ENCODE measurements at places on chromosomes 6 and 20.

GRCh38 chr6:160692369-160692959, 9.6 kb upstream of the PLG start:
- DNase-seq, result no peak

DNA sequence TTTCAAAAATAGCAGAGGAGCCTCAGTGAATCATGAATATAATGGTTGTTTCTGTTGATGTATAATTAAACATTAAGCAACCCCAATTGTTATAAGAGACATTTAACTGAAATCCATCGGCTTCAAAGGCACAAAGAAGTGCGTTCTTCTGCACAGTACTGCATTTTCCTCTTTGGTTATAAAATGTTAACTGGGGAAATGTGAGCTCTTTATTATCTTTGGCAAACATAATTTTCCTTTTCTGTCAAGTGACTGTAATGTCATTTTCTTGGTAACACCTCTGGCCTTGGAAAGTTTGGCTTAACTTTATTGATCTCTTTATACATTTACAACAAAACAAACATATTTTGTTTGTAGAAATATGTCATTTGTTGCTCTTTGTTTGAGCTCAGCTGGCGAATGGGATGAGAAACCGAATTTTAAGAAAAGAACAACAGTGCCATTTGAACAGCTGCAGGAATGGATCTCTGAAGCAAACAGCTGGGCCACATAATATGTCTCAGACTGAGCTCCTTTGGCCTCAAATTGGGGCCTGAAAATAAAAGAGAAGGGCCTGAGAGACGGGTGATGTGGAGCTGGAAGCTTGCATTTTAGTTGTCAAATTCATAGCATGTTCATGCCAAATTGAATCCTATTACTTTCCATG, 427.0 kb upstream of the SPTLC3 start:
- no peak for DNase-seq

DNA sequence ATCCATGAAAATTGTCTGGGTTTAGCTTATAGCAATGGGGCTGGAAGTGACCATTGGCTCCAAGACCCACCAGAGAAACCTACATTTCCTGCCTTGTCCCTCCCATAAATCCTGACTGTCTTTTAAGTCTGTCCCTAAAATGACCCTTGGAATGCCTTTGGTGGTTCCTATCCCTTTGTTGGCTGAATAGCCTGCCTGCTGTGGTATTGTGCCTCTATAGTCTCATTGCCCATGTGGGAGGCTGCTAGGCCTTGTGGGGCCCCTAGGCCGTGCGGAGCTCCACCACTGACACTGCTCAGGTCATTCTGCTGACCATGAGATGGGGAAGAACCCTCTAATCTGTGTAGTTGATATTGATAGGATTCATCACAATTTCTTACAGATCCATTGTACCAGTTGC, 43.3 kb downstream of the SCP2D1 start:
- no peak for DNase-seq

- no peak for DNase-seq
Observed at GRCh38 chr6:44143731-44144130, 14.9 kb upstream of the CAPN11 start.

- no peak for DNase-seq
Observed at GRCh38 chr6:147528511-147529145, 20.1 kb downstream of the SAMD5 start.

GRCh38 chr6:4920914-4921410, 82.9 kb downstream of the RPP40 start:
- no peak for DNase-seq

DNA sequence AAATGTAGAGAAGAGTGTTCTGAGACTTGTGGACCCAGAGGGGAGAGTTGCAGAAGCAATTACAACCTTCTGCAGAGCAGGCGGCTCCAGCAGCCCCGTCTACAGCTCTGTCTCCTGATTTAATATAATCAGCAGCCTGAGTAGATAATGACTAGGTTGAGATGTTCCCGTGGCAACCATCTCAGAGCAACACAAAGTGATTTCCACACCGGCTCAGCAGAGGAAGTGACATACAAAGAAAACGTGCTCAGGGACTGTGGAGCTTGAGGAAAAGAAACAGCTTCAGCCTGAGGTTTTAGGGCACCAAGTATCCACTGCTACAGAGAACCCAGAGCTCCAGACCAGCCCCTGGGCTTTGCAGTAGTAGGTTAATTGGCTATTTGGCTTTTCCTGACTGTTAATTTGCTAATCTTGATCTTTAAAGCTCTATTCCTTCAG, 136.4 kb downstream of the MTFR2 start:
- DNase-seq, result peak; percentile 63

- DNase-seq, result no peak
Observed at GRCh38 chr6:106862858-106863257, 111.7 kb downstream of the CD24 start.

DNA sequence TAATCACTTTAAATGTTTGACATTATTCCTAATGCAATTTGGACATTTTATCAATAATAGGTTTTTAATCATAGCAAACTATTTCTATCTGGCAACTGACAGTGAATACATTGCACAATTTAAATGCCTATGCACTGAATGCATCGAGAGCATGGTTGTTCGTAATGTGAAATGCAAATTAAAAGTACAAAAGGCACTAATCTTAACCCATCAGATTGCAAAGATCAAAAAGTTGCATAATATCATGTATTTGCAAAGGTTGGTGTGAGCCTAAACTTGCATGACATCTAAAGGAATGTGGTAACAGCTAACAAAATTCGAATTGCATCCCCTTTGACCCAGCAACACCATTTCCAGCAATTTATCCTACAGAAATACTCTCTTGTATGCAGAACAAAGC, 469.9 kb upstream of the IRAK1BP1 start:
- DNase-seq, result no peak

DNA sequence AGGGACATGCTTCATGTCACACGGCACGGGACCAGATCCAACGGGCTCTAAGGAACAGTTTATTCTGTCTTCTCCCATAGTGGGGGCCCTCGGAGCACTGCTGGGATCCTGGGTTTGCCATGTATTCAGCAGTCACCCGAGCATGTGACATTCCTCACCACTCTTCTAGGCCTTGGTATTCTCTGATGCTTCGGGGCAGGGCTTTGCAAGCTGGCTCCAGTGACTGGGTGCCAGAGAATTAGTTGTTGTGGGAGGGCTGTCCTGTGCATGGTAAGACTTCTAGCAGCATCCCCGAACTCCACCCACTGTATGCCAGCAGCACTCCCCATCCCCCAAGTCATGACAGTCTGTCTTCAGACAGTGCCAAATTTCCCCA, 5.4 kb downstream of the CCN5 start:
- no peak for DNase-seq

DNA sequence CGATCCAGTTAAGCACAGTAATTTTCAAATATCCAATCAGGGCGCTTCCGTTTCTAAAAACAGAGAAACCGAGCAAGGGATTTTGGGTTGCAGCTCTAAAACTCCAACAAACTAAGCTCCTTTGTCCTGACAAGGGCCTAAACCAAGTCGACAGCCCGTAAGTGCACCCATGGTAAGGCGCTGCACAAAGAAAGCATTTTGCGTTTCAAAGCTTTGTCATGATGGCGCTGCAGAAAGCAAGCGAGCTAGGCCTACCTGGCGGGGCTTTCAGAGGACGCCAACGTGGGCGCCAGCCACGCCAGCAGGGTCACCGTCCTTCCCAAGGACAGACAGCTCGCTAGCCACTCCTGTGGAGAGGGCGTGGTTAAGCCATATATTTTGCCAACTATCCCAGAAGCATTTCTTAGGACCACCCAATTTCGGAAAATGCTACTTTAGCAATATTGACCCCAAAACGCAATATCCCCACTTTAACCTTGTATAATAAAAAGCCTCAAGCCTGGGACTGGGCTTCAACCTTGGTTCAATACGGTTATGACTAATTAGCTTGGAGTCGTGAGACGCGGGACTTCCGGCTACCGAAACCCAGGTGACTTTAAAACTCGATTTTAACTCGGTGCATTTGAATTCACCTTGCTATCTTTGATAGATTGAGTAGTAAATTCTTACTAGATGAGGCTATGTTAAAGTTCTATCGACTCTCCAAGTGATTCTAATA, 53.8 kb downstream of the TRIM38 start:
- DNase-seq, result no peak

GRCh38 chr6:89035252-89036101, 45.1 kb upstream of the PNRC1 start:
- DNase-seq, result no peak

GRCh38 chr20:4740774-4741431, 19.2 kb downstream of the PRND start:
- peak; percentile 64 for DNase-seq

- DNase-seq, result no peak
Observed at GRCh38 chr6:142879527-142879926, 65.4 kb downstream of the HIVEP2 start.

DNA sequence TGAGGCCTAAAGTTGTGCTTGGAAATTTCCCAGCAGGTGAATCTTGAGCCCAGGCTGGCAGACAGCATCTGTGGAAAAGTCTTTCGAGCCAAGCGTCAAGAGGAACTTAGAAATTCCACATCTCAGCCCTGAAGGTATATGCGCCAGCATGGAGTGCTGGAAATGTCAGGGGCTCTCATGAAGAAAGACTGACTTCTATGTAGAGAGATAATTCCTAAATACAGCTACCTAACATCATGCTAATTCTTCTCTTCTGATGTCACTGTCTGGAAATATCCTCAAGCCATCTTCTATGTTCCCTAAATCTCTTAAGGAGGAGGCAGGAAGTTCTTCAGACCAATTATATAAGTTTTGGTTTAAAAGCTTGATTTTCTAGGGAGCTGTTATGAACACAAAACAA, 492.4 kb upstream of the MARCKS start:
- no peak for DNase-seq

All from neuronal stem cell (in vitro differentiated cells).